ENCODE measurements at places on chromosomes 1 and 21.

- no peak for DNase-seq
Observed at GRCh38 chr21:28239340-28239739, 753.3 kb downstream of the LTN1 start.

GRCh38 chr1:162599451-162599850, 32.8 kb upstream of the DDR2 start:
- no peak for DNase-seq

DNA sequence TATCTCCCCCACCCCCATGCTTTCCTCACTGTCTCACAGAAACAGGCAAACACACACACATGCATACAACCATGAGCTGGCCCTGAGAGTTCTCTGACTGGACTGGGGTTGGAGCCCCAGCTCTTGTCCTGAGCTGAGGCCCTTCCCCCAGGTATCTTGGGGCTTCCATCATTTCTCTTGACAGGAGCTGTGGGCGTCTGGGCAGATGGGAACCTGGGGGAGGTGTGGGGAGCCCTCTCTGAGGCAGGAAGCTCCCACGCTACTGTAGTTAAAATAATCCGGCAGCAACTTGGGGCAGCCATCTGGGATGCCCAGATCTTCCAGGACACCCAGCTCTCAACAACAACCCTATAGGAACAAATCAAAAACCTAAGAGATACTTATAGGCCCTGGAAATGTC, 2.7 kb upstream of the KIF21B start:
- DNase-seq = no peak

- no peak for DNase-seq
Observed at GRCh38 chr1:93625582-93626327, 55.9 kb downstream of the BCAR3 start.

DNA sequence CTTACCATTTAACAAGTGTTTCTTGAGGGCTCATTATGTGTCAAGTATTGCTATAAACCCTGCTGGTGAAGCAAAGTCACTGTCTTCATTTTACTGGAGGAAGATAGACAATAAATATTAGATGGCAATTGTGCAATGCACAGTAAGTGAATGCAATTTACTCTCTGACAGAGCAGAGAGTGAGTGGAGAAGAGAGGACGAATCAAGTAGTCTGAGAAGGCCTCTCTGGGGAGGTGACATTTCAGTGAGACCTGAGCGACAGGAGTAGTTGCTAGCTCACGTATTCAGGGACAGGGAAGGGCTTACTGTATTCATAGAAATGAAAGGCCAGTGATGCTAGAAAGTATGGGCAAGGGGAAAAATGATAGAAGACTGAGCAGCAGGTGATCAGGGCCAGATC, 1.2 kb upstream of the NMNAT2 start:
- no peak for DNase-seq

GRCh38 chr1:202016811-202017748, 6.7 kb downstream of the ELF3 start:
- no peak for DNase-seq

GRCh38 chr1:205766038-205766437, 9.2 kb downstream of the RAB29 start:
- no peak for DNase-seq

GRCh38 chr1:54600947-54601721, 22.2 kb downstream of the FAM151A start:
- DNase-seq = no peak

GRCh38 chr1:240109130-240109529, 17.4 kb downstream of the FMN2 start:
- DNase-seq = no peak

DNA sequence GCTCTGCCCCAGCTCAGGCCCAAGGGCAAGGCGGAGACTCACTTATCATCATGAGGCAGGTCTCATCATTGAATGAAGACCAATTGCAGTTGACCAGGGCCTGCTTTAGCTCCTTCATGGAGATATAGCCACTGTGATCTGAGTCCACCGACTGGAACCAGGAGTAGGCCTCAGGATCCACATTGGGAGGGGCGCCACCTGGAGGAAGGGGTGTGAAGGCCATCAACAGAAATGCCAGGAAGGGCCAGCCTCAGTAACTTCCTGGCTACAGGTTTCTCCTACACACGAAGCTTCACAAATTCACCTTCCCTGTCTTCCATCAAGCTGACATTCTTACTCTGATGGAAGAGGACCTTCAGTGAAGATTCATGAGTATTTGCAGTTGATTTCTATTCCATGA, 11.6 kb downstream of the PEF1 start:
- no peak for DNase-seq

DNA sequence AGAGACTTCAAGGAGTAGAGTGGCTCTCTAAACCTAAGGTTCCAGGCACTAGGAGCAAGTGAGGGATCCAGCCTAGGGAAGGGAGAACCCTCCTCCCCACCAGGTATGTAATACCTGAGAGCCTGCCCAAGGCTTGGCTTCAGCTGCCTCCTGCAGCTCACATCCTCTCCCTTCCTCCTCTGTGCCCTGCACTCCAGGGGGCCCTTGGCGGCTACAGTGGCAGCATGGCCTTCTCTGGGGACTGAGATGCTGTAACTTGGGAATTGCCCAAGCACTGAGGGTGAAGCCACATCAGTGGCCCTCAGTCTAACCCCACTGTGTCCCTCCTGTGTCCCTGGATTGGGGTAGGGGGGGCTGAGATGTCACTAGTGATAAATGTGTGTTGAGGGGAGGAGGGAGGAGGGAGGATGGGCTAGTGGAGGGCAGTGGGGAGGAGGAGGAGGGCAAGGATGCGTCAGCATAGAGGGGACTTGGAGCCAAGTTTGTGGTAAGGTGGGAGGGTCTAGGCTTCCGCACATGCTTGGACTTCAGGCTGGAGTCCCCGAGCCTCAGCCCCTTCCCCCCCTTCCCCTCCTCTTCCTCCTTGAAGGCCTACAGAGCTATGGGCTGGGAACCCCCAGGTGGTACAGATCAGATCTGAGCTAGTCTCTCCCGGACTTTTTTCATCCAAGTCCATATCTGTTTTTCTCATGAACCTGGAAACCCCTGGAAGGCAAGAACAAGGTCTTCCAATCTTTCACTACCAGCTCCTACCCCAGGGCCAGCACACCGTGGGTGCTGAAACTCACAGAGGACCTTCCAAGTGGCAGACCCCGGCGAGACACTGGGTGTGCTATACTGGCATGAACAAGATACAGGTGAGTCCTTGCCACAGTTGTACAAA, 17.5 kb downstream of the COL9A2 start:
- no peak for DNase-seq

DNA sequence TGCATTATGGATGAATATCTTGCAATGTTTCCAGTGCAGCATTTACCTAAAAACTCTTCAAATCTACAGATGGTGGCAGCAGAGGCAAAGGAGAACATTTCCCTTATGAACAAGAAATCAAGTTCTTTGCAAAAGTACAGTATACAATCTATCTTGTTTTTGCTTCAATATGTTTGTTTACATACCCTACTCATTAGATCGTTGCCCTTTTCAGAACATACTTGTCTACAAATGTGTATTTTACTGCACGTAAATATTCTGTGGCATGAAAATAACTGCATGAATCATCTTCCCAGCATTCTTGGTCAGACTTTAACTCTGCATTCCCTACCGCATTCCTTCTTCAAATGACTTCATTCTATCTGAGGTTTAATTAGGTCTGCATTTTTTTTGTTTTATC, 212.7 kb downstream of the ZP4 start:
- no peak for DNase-seq

GRCh38 chr1:209597499-209597898, 14.0 kb downstream of the CAMK1G start:
- no peak for DNase-seq

DNA sequence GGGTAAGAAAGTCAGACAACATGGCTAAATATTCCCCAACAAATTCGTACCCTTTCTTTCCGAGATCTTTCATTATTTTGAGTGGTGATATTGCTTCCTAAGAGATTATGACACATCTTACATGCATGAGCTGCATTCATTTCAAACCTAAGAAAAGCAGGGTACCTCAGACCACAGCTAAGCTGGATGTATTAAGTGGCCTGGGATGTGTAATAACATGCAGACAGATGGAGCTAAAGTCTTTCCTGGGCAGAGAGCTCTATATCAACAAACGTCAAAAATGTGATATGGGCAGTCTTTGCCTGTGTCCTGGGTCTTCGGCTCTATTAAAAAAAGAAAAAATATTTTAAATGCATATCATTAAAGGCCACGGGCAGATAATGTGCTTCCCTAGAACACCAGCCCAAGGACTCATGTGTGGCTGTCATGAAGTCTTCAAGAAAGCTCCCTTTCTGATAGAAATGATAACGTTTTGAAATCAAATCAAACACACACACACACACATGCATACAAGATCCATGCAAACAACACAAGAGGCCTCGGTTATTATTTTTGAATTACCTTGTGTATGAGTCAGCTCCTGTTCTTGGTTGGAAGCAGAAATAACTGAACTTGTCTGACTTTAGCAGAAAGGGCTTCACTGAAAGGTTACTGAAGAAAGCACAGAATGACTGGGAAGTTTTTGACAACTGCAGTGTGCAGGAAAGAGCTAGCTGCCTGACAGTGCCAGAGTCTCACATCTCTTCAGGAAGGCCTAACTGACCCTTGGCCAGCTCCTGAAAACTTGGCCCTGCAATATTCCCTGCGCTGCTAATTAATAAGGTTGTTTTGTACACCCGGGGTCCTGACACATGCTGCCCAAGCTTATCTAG, 231.2 kb downstream of the DSCAM start:
- DNase-seq = no peak

DNA sequence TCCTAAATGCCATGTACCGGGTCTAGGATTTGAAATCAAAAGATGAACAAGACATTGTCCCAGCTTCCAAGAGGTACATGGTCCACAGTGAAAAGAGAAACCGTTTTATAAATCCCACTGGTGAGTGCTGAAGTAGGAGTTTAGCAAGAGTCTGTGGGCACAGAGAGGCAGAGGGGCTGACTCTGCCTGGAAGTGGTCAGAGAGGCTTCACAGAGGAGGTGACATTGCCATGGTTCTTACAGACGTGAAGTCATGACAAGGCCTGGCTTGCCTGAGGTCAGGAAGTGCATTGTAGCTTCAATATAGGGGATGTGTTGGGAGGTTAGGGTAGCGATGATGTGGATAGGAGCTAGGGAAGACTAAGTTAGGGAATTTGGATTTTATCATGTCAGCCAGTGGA, 28.4 kb downstream of the MAPKAPK2 start:
- peak; percentile 32 for DNase-seq

DNA sequence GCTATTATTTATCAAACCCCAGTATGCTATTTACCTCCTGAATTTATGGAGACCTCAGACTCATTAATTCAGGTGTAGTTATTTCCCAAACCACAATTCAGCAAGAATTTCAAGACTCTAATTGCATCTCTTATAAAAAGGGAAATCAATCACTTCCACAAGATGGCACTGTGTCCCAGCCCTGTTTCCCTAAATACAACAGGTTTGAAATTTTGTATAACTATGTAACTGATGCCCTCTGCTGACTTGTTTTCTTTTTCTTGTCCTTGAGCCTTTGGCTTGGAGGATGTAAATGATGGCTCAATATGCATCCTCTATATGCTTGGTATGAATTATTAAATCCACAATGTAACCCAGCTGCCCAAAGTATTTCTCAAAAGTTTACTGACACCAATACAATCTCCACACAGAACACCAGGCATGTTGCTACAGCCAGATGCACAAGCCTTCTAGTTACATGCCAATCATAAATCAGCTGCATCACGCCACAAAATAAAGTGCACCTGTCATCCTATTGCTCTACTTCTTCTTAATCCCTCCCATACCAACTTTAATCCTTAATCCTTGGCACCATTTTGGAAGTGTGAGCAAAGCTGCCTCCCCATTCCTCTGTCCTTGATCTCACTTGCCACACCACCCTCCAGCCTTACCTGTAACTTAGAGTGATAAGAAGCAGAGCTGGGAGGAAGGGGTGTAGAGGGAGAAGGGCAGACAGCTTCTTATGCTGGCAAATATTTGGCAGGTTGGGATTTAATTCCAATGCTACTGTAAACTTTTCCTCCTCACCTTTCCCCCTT, 9.0 kb downstream of the C1orf105 start:
- DNase-seq = peak; percentile 70

Measured in CD4-positive, alpha-beta T cell treated with Interleukin-4 for 4 hours (primary cell).